ENCODE measurements at places on chromosomes 3 and 15. TPM values are rescaled to one million over a fixed set of nuclear protein-coding genes. Genes with fewer than 3 reads are reported as not detected.

The TUSC7 gene
- not detected for total RNA-seq

The ADGRG7 gene
- not detected for total RNA-seq

The DISP2 gene
- 1.0 TPM for total RNA-seq

The ATP13A4 gene
- not detected for total RNA-seq

The JMJD7 gene
- 9.4 TPM for total RNA-seq

The PHLDB2 gene
- total RNA-seq, result 42.4 TPM

The CTXND1 gene
- 0.08 TPM for total RNA-seq

The PFKFB4 gene
- 76.4 TPM for total RNA-seq

The XCR1 gene
- not detected for total RNA-seq

The CLDN1 gene
- 2.2 TPM for total RNA-seq
